ENCODE measurements at places on chromosomes 6 and 20.

DNA sequence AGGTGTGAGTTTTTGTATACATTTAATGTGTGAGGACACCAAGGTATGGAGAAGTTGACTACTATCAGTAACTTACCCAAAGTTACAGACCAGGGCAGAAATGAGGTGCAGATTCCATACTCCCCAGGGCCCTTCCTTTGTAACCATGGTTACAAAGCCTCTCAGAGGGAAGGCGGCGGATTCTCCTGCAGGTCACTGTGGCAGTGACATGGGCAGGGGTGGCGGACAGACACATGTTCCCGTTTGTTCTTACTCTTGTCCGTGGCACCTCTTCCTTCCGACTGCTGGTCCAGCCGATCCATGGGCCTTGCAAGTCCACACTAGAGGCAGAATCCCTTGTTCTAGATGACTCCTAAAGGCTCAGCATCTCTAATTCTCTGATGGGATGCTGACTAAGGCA lies 43.0 kb downstream of the PDYN start:
- DNase-seq, result no peak

DNA sequence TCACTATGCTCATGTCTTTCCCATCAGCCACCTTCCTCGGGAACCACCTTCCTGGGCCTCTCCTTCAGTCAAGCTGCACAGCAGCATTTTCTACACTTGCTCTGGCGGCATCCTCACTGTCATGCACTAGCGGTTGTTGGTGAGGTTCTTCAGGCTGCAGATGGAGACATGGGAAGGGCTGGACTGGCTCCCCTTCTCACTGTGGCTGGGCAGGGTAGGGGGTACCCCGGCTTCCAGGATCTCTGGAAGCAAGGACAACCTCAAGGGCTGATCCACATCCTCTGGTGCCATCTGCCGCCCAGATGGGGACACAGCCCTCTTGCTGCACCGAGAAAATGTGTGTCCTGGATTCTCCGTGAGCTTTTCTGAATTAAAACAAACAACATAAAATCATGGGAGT lies 180.1 kb upstream of the RNF24 start:
- DNase-seq, result peak; percentile 52

DNA sequence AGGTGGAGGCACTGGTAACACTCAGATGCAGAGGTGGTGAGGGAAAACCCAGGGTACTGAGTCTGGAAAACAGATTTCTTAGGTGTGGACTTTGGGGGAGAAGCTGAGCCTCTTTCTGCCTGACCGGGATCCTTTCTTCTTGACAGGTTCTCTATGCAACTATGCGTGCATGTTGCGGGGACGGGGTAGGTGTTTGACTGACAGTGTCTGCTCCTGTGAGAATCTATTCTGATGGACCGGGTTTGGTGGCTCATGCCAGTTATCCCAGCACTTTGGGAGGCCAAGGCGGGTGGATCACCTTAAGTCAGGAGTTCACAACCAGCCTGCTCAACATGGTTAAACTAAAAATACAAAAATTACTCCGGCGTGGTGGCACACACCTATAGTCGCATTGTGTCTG lies 27.9 kb upstream of the ID1 start:
- no peak for DNase-seq

DNA sequence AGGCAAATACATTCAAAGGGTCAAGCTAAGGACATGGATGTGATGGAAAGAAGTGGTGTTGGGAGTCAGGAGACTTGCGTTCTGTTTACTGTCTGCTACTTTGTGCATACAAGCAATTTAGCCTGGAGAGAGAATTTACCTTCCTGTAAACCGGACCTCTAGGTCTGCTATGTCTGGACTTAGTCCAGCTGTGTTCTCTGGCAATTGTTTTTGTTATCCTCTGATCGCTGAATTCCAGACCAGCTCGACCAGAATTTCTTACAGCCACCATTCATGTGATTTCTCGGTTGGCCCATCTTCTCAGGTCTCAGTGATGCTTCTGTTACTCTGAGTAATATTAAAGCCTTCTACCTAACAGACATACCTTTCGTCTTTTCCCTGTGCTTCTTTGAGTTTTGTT lies 75.2 kb downstream of the LRRC1 start:
- no peak for DNase-seq

DNA sequence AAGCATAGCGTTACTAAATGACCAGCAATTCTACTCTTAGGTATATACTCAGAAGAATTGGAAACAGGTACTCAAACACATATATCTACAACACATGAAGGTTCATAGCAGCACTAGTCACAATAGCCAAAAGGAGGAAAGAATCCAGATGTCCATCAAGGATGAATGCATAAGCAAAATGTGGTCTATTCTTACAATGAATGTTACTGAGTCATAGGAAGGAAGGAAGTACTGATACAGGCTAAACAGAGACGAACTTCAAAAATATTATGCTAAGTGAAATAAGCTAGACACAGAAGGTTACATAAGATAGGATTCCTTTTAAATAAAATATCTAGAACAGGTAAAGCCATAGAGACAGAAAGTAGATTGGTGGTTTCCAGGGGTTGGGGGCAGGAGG lies 93.5 kb downstream of the MAP3K7 start:
- DNase-seq, result no peak

DNA sequence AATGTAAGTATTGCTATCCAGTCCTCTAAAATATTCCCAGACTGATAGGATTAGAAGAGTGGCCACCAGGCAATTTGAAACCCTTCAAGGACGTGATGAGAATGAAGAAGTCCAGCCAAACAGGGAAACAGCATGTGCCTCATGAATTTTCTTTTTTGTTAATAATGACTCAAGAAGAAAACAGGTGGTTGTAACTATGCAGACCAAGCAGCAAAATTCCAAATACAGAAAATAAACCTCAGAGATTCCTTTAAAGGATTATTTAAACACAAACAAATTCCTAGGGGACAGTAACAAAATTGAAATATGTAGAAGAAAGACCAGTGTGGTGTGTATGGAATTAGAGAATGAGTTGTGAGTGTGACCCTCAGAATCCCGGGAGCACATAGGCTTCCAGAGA lies 239.2 kb downstream of the KCNQ5 start:
- DNase-seq, result no peak

DNA sequence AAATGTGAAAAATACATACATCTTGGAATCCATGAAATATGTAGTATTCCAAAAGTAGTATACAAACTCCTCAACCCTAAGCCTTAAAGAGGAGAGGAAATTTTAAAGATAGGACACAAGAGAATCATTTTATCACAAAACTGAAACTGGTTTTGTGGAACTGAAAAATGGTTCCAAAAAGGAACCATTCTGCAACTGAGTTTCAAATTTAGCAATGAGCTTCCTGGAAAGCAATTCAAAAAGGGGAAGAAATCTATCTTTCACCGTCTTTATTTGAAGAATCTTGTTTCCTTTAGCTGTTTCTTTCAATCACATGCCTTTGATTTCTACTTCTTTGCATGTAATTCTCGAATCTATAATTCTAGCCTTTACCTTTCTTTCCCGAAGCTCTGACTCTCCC lies 32.2 kb upstream of the LAMP5 start:
- DNase-seq, result no peak

GRCh38 chr6:141460743-141461484 lies 671.8 kb upstream of the GJE1 start:
- no peak for DNase-seq

DNA sequence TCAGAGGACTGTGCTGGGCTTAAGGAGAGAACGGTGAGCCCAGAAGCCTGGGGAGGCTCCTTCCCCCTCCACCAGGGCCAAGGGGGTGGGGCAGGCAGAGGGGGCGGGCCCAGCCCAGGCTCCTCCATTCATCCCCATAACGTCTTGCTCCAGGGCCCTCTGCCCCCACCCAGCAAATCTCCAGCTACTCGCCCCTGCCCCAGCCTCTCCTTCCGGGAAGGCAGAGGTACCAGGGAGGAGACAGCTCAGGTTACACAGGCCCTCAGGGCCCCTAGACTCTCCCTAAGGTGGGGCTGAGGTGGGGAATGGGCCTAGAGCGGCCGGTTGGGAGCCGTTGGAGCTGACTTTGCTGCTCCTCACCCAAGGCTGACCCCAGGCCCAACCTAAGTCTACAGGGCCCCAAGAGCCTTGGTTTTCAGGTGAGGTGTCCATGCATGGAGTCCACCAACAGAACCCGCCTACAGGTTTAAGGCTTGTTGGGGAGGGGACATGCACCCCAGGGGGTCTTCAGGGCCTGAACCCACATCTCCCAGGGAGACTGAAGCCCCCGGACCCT lies 1.2 kb downstream of the LAMA5 start:
- peak; percentile 39 for DNase-seq

- DNase-seq, result peak; percentile 100
These were observed at the start of gene SEC23B for GRCh38 chr20:18507218-18508191. Gene SEC23B, plus strand, starts transcription at chr20:18507940. Its CDS starts 2,896 bp downstream, at chr20:18510836.

DNA sequence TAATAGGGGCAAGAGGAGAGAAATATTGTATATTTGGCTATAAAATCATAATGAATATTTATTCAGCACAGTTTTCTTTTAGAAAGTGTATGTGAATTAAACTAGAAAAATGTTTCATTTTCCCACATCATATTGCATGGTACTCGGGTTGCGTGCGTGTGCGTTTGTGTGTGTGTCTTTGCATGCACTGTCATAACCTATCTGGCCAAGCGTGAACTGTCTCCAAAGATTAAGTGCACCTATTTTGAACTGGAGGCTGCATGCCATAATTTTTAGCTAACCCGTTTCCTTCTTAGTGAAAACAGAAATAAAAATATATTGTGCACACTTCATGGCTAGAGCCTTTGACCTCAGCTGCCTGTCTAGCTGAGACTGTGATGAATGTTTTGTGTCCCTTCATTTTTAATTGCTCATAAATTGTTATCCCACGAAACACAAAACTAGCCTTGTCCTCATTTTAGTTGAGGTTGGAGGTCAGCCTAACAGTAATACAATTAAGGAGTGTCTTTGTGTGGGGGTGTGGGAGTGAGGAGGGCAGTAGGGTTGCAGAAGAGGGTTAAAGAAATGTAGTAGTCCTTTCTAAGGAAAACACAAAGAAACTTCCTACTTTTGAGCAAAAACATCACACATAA lies 336.1 kb upstream of the POU3F2 start:
- DNase-seq, result peak; percentile 70

DNA sequence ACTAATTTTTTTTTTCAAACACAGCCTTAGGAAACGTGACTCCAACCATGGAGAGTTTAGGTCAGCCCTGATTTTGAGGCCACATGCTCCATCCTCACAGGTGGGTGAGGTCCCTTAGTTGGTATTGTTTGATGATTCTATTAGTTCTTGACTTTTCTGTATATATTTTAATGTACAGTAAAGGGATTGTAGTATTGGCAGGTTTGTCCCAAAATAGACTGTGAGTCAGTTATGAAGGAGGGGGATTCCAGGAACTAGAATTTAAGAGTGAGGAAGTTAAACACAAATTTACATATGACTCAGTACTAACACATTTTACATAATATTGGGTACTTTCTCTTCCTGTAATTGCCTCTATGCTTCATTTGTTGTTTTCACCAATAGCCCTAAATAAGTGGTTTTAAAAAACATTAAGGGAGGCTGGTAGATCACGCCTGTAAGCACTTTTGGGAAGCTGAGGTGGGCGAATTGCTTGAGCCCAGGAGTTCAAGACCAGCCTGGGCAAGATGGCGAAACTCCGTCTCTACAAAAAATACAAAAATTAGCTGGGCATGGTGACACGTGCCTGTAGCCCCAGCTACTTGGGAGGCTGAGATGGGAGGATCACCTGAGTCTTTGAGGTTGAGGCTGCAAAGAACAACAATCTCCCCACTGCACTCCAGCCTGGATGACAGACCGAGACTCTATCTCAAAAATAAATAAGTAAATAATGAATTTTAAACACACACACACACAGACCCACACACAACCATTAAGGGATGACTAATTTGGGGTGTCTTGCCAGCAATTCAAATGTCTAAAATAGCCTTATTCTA lies 81.8 kb downstream of the SGK1 start:
- no peak for DNase-seq

GRCh38 chr6:111759836-111760785 lies 113.1 kb downstream of the FYN start:
- DNase-seq, result no peak

GRCh38 chr6:161137320-161137719 lies 136.5 kb downstream of the AGPAT4 start:
- no peak for DNase-seq

- no peak for DNase-seq
These were observed 811.5 kb downstream of the TENT5A start for GRCh38 chr6:80940976-80941375.

- DNase-seq, result no peak
These were observed 217.5 kb downstream of the GJA1 start for GRCh38 chr6:121652726-121653623.

DNA sequence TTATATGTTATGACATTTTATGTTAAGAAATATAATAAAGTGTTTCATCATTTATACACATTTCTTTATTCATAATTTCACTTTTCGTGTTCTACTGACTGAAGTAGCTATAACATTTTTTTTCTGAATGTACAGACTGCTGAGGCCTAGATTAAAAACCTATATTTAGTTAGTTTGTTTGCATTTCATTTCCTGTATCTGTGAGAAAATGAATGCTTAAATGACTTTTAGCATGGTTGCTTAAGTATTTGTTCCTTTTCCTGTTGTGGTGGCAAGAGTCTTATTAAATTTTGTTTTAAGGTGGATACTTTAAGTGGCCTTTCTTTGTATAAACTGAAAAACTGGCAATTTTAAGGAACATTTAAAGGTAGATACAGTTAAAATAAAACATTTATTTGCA lies 779.7 kb upstream of the MAN1A1 start:
- DNase-seq, result no peak

GRCh38 chr20:15682690-15683089 lies 890.6 kb downstream of the KIF16B start:
- DNase-seq, result no peak

- peak; percentile 39 for DNase-seq
These were observed 20.3 kb downstream of the OR2B6 start for GRCh38 chr6:27977387-27977786.

- DNase-seq, result no peak
These were observed 28.2 kb downstream of the HLA-F start for GRCh38 chr6:29751480-29751879.

- no peak for DNase-seq
These were observed 22.9 kb downstream of the STX7 start for GRCh38 chr6:132490024-132490423.

- DNase-seq, result no peak
These were observed 63.8 kb upstream of the FABP7 start for GRCh38 chr6:122715725-122716124.

DNA sequence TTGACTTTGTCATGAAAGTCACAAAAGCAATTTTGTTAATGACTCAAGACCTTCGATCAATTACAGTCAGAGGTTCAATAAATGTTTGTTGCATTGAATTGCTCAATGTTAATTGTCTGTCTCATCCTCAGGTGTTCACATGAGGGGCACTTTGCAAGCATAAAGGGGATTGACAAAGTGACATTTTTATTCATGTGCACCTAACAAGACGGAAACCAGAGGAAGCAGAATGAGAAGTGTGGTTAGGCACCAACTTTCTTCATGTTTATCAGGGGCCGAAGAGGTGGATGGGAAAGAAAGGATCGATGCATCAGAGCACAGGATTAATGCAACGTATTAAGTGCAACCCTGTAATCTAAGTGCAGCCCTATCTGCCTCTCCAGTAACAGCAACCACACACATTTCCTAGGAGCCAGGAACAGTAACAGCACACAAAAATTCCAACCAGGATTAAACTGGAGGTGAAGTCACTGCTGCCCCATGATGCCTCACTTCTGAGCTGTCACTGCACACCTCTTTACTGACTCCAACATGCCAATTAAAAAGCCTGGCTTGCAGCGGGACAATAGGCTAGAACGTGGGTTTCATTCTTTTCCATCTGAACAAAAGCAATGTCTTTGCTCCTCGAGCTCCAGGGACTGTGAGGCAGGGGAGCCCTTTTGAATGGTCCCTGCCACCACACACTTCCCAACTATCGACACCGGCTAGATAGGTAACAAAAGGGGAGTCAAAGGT lies 262.7 kb downstream of the CD83 start:
- peak; percentile 57 for DNase-seq

All from retina (tissue), 1 donor.